ENCODE measurements at places on chromosomes 7 and 10.
A peak's percentile ranks its signal among the peaks of the same experiment; 100 is the strongest.

DNA sequence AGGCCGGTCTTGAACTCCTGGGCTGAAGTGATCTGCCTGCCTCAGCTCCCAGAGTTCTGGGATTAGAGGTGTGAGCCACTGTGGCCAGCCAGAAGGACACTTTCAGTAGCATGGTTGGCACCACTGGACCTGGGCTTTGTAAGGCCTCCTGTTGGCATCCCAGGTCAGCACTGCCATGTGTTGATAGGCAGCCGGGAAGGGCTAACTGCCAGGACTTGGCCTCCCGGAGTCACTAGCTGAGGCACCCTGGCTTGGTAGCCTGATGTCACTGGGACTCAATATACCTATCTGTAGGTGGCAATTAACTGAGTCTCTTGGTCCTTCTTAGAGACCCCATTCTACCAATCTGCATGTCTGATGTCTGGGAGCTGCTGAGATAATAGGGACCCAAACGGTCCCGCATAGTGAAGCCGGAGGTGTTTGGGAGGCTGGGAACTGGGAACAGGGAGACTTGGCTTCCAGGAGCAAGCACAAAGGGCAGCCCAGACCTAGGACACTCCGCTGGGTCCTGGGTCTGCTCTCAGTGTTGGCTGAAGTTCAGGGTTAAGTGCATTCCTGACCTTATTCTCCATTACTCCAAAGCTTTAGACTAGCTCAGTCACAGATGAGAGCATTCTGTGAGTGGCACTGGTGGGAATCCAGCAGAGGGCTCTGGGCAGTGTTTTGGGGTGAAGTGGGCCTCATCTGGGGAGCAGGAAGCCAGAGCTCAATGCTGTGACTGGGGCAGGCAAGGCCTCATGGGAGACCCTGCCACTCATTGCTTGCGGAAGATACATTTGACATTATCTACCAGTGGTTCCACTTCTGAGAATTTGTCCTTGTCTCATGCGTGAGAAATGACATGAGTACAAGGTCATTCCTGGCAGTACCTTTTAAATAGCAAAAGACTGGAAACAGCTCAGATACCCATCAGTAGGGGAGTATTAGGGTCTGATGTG lies 2.7 kb downstream of the LHPP start:
- DNase-seq, result no peak

DNA sequence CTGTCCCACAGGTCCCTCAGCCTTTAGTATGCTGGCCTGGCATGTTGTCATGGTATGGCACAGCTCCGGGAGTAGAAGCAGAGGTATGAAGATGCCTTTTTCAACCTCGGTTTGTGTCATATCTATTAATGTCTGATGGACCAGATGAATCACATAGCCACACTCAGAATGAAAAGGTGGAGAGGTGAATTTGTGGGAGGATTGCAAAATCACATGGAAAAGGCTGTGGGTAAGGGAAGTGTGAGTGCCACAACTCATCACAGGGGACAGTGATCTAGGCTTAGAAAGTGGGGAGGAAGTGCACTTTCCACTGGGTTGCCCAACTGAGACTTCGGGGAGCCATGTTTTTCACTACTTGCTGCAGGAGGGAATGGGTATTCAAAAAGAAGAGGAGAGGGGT lies 190.7 kb downstream of the WDR11 start:
- no peak for DNase-seq

GRCh38 chr7:2894118-2894940 lies 50.2 kb upstream of the GNA12 start:
- DNase-seq, result peak; percentile 31

- DNase-seq, result no peak
Observed at GRCh38 chr7:85748861-85749260, 562.0 kb upstream of the SEMA3D start.

DNA sequence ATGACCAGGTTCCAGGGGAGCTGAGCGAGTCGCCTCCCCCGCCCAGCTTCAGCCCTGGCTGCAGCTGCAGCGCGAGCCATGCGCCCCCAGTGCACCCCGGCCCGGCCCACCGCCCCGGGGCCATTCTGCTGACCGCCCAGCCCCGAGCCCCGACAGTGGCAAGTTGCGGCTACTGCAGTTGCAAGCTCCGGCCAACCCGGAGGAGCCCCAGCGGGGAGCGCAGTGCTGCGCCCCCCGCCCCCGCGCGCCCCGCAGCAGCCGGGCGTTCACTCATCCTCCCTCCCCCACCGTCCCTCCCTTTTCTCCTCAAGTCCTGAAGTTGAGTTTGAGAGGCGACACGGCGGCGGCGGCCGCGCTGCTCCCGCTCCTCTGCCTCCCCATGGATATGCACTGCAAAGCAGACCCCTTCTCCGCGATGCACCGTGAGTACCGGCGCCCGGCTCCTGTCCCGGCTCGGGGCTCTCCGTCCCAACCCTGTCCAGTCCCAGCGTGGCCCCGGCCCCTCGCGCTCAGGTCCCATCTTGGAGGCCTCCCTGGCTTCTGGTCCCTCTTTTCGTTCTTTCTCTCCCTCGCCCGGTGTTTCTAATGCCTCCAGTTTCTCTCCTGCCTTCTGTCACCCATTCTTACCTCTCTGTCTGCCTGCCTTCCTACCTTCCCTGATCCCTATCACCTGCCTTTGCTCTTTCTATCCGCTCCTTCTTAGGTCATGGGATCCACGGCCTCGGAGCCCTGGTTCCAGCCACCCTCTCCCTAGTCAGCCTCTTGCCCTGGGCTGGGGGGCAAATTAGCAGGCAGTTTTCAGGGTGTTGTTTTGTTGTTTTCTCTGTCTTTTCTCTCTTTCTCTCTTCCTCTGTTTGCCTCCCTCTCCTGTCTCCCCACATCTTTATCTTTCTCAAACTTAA lies 751 bp downstream of the PAX2 start:
- DNase-seq, result no peak

- DNase-seq, result no peak
Observed at GRCh38 chr7:92987095-92987494, 130.7 kb downstream of the SAMD9 start.

- DNase-seq, result no peak
Observed at GRCh38 chr10:51716981-51717380, 17.6 kb upstream of the CSTF2T start.

DNA sequence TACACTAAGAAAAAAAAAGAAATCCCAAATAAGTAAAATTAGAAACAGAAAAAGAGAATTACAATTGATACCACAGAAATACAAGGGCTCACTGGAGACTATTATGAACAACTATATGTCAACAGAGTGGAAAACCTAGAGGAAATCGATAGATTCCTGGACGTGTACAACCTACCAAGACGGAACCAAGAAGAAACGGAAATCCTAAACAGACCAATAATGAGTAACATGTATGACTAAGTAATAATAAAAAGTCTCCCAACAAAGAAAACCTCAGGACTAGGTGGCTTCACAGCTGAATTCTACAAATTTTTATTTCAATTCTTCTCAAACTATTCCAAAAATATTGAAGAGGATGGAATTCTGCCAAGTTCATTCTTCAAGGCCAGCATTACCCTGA lies 13.9 kb downstream of the DIP2C start:
- no peak for DNase-seq

Measured in activated naive CD8-positive, alpha-beta T cell treated with anti-CD3 and anti-CD28 coated beads, Interleukin-2, amount 50 U/mL, for 16 hours (primary cell).